ENCODE measurements at places on chromosomes 11 and 22. TPM values are rescaled to one million over a fixed set of nuclear protein-coding genes. Genes with fewer than 3 reads are reported as not detected.

- peak; percentile 37 for DNase-seq
These were observed 15.2 kb upstream of the TH start for GRCh38 chr11:2186669-2187279.

DNA sequence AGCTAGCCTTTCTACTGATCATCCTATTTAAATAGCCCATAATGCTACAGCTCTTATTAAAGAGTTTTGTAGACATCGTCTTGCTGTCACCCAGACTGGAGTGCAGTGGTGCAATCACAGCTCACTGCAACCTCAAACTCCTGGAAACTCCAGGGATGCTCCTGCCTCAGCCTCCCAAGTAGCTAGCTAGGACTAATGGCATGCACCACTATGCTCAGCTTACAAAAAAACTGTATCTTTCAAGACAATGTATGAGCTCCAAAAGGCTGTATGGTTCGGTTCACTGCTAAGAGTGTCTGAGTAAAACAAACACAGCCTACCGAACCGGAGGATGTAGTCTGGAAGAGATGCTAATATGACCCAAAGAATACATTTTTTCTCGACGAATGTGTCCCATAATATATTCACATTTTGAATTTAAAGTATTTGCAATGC lies 2.6 kb downstream of the TAF1D start:
- DNase-seq, result peak; percentile 36

DNA sequence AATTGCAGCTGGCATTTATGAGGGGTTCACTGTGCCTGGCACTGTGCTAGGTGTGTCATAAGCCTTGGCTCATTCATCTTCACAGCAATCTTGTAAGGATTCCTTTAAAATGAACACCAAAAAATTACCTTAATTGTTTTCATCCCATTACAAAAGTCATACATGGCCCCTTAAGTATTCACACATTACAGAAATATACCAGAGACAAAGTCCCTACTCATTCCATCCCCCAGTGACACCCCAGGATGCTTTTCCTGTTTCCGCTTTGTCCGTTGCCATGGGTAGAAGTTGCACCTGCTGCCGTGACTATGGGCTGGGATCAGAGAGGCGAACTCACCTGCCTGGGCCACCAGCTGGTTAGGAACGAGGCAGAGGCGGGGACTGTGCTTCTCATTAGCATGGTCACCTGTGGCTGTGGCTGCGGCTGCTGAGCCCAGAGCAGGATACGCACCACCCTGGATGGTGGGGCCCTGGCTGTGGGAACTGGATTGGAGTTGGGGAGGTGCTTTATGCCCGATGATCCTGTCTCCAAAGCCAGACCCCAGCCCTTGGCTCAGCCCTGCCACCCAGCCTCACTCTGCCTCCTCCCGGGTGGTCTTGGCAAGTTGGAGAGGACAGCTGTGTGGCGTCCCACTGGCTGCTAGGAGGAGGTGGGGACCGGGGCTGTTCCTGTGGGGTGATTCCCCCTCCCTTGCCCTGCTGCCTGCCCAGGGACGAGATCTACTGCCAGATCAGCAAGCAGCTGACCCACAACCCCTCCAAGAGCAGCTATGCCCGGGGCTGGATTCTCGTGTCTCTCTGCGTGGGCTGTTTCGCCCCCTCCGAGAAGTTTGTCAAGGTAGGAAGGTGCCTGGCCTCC lies 60.8 kb downstream of the MYO7A start:
- DNase-seq, result no peak

The ENTHD1 gene
- not detected for total RNA-seq

The AQP11 gene
- 2.2 TPM for total RNA-seq

DNA sequence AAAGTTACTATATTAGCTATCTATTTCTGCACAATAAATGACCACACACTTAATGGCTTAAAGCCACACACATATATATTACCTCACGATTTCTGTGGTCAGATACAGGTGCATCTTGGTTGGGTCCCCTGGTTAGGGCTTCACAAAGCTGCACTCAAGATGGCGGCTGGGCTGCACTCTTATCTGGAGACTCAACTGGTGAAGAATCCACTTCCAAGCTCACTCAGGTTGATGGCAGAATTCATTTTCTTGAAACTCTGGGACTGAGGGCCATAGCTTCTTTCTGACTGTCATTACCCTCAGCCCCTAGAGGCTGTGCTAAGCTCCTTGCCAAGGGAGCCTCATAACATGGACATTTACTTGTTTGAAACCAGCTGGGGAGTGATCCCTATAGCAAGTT lies 5.1 kb upstream of the MS4A10 start:
- no peak for DNase-seq

- DNase-seq, result no peak
These were observed 1387.0 kb upstream of the RAG2 start for GRCh38 chr11:37984991-37985390.

GRCh38 chr11:128716661-128717210 lies 22.9 kb downstream of the FLI1 start:
- no peak for DNase-seq

DNA sequence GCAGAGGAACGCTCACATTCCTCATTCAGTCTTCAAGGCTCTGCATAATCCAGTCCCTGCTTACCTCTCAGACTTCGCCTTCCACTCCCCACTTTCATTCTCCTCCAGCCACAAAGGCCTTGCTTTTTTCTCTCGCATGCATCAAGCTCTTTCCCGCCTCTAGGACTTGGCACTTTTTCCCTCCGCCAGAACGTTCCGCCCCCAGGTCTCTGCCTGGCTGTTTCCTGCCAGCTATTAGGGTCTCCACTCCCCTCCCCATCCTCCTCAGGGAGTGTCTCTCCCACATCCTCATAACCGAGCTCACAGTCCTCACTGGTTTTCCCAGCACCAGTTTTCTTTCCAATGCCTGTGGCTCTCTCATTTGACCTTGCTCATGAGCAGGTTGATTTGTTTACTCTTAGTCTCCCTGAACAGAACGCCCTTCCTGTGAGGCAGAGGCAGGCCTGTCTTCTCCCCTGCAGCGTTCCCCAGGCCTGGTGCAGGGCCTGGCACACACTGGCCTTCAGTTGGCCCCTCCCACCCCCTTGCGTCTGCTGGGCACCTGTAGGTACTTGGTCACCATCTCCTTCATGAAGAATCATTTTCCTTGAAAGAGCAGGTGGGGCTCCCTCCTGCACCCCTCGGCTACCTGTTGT lies 75.2 kb downstream of the RTL6 start:
- peak; percentile 30 for DNase-seq

The OR5P2 gene
- total RNA-seq, result not detected

DNA sequence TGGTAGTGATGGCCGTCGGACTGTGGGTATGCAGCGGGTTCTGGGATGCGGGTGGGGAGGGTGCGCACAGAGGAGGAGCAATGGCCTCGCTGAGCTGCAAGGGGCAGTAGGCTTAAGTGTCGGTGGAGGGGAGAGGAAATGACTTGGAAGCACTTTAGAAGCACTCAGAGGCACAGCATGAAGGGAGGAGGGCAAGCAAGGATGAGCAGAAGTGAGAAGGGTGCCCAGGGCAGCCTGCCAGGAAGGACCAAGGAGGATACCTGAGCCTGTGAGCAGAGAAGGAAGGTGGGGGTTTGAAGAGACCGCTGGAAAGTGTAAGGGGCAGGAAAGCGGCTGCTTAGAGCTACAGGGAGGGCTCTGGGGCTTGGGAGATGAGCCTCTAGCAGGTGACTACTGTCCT lies 330 bp downstream of the SLC5A1 start:
- no peak for DNase-seq

DNA sequence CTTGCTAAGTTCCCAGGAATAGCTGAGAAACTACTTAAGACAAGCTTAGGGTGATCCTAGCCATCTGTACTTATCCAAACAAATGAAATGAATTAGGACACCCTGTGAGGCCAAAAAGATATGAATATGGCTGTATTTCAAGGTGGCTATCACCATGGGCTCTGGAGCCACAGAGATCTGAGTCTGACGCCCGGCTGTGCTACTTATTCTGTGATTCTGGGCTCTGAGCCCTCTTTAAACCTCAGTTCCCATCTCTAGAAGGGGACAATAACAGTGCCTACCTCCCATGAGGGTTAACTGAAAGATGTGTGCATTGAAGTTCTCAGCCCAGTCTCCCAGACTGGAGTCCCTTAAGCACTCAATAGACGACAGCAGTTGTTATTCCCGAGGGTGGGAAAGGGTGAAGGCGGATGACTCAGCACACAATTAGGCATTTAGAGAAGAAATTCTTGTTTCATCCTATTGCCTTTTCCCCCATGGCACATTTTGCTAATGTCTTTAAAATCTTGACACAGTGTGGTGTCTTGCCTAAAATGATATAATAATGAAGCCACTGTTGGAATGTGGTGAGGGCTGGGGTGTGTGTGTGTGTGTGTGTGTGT lies 132.5 kb downstream of the ADAMTS15 start:
- peak; percentile 51 for DNase-seq

- no peak for DNase-seq
These were observed 102.1 kb downstream of the MN1 start for GRCh38 chr22:27699383-27700019.

The MRGPRE gene
- total RNA-seq, result not detected

The KCNJ1 gene
- not detected for total RNA-seq

DNA sequence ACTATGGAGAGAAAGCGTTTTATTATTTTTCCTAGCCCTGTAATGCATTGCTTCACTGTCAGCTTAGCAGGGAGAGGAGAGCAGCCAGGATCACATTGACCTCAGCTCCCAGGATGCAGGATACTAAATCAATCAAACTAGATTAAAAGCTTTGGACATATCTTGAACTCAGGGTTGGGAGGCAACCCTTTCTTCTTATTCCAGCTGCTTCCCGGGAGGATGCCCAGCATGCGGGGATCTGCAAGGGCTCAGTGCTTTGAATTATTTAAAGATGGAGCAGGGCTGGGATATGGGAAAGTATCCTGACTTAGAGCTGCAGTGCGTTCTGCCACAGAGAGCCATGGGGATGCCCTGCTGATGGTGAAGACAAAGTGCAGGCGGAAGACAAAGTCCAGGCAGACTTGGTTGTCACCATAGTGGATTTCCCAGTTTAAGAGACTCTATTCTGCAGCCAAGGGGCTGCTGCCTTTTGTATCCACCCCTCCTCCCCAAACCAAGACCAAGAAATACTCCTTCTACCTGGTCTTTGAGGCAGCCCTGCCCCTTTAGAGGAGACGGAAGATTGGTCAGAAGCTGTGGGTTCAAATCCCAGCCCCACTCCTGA lies 1035.0 kb downstream of the TBC1D22A start:
- DNase-seq, result no peak

DNA sequence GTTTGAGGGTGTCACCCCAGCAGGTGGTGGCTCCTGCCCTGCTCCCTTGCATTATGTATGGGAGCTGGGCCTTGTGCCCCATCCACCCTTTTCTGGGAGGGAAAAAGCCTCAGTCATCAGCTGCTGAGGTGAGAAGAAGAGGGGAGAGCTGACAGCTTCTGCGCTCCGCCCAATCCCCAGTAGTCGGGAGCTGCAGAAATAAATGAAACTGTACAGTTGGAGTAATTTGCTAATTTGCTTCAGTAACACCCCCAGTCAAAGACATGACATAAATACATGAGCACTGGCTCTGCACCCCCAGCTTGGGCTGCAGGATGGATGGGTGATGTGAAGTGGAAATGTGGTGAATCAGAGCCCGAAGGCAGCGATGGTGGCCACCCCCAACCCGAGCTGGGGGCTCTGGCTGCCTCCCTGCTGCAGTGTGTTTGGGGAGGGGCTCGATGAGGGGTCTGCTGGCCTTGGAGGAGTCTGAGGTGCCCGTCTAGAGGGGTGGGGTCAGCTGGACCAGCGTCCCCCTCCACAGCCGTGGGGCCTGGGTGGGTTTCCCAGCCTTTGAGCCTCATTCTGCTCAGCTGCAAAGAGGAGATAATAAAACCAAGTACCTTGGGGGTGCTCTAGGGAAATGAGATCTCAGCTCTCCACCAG lies 59.2 kb downstream of the MPPED1 start:
- DNase-seq, result no peak

Measured in PC-3 (cell line).